ENCODE measurements at places on chromosomes 1 and 21.

DNA sequence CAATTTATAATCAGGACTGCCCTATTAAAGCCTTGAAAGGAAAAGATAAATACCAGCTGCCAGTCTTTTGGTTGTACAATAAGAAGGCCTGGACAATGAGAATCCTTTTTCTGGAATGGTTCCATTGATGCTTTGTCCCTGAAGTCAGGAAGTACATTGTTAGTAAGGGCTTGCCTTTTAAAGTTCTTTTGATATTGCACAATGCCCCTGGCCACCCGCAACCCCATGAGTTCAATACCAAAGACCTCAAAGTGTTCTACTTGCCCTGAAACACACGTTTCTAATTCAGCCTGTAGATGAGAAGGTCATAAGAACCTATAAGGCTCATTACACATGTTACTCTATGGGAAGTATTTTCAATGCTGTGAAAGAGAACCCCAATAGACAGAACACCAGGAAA lies 112.1 kb downstream of the OLFM3 start:
- no peak for DNase-seq

DNA sequence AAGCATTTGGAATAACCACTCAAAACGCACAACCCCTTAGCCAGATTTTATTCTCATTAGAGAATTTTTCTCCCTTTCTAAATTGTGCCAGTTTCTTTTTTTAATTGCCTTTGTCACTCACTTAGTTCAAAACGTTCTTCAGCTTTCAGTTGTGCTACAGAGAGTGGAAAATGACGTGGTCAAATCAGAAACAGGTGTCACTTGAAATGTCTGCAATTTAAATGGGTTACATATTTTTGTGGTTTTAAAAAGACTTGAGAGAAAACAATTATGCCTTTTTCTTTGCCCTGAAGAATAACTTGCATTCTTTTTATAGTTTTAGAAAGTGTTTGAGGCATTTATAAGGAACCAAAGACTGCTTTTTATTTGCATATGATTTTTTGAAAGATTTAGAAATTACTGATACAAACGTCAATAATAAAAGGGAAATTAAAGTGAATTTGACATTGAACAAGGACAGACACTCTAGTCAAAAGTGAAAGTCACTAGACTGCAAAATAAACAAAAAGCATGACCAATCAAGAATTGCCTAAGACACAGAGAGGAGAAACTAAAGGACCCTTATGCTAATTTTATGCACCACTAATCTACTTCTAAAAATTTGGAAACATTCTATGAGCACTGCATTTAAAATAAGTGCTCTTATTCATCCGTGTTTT lies 191.0 kb downstream of the TPR start:
- no peak for DNase-seq

- DNase-seq, result no peak
These were observed 456.1 kb downstream of the AJAP1 start for GRCh38 chr1:5110508-5110907.

DNA sequence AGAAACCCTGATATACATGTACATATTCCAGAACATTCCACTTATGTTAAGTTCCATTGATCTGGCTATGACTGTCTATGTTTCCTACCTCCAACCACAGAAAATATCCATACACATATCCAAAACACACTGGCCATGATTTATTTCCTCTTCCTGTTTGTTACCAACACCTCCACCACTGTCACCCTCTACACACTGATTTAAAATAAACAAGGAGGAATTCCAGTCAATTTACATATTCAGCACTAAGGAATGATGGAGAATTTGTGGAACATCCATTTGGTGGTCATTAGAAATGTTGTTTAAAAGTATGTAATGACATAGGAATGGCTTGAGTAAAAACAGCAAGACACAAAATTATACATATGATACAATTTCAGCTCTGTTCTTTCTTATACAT lies 5.5 kb upstream of the STX6 start:
- no peak for DNase-seq

DNA sequence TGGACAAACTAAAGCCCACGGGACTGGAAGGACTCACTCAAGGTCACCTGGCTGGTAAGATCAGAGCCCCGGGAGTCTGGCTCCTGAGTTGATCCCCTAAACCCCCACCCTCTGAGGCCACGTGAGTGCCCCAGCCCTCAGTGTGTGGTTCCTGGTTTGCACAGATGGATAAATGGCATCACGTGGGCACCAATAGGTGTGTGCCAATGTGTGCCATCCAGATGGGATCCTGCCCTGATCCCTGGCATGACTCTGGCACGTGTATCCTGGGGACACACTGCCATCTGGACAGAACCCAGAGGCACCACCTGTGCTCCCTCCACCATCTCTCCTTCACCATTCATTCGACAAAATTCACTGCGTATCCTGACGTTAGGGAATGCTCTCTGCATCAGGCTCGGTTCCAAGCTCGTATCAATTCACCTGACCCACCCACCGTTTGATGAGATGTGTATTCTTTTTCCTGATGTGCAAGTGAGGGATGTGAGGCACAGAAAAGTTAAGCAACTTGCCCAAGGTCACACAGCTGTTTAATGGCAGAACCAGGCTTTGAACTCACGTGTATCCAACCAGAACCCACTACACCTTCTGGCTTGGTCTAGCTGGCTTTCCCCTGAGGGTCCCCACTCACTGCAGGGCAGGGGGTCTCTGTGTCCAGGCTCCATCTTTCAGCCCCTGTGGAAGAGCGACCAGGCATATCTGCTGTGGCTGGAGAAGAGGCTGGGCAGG lies 49.8 kb upstream of the PAX7 start:
- no peak for DNase-seq

GRCh38 chr1:32232558-32233304 lies 10.5 kb downstream of the EIF3I start:
- no peak for DNase-seq

GRCh38 chr1:49234988-49235387 lies 458.3 kb upstream of the BEND5 start:
- no peak for DNase-seq

DNA sequence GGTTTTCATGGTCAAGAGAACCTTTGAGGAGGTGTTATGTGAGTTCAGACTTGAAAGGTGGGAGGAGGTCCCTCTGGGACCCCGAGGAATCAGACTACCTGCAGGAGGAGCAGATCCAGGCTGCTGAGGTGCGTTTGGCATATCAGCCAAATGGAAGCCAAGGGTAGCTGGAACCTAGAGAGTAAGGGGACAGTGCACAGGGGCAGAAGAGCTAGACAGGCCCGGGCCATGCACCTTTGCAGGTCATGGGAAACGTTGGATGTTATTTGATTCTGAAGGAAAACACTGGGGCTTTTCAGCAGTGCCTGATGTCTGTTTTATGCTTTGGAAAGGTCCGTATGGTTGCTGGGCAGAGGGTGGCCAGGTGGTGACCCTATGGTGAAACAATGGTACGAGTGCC lies 169.2 kb downstream of the PGBD5 start:
- DNase-seq, result no peak

GRCh38 chr1:94514095-94514727 lies 27.3 kb downstream of the F3 start:
- no peak for DNase-seq

Data from nucleus accumbens (tissue), 56 donors.